ENCODE measurements at places on chromosomes 4 and X.

DNA sequence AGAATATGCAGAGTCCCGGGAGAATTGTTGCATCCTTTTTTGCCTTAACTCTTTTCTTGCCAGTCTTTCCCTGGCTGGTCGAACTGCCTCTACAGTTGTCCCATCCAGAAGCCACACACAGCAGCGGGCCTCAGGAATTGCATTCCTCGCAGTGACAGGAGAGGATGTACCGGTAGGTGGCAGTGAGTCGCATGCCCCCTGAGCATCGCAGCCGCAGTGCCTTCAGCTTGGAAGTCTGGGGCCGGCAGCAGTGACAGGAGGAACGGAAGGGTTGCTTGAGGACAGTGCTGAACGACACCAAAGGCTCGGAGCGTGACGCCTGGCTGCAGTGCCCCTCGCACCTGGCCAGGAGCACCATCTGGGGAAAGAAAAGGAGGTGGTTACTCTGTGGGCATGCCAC lies 23.5 kb downstream of the NDP start:
- DNase-seq, result no peak

GRCh38 chrX:136211766-136212556 lies 39.2 kb downstream of the MAP7D3 start:
- DNase-seq, result no peak

GRCh38 chr4:121338518-121338917 lies 42.3 kb downstream of the QRFPR start:
- no peak for DNase-seq

GRCh38 chr4:184526228-184526627 lies 51.9 kb upstream of the IRF2 start:
- DNase-seq, result no peak

GRCh38 chrX:70422851-70423341 lies at the start of gene GDPD2:
Gene GDPD2 (plus strand): TSS chrX:70423314. CDS start chrX:70424985, 1,671 bp downstream.
- DNase-seq, result no peak

GRCh38 chr4:143089291-143089690 lies 95.4 kb upstream of the USP38 start:
- DNase-seq, result no peak

DNA sequence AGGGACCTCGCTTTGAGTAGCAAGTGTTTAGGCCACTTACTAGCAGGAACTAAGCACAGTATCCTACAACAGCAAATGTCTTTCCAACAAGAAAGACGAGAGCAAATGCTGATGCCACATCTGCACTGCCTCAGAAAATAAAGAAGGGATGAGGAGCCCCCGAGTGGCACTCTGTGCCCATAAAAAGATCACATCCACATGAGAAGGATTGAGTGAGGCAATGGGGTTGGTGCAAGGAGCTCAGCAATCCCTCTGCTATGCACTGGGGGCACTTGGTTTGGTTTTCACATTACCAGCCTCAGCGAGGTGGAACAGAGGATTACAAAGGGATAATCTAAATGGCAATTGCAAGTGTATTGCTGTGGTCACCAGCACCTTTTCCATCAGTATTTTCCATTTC lies 252.8 kb upstream of the SLC7A11 start:
- DNase-seq, result no peak
